Pulmonary artery endothelial cell (primary cell): ENCODE measurements at places on chromosomes 7 and 10.

GRCh38 chr7:156173748-156174353 is 361.6 kb upstream of the SHH start:
- DNase-seq = no peak

DNA sequence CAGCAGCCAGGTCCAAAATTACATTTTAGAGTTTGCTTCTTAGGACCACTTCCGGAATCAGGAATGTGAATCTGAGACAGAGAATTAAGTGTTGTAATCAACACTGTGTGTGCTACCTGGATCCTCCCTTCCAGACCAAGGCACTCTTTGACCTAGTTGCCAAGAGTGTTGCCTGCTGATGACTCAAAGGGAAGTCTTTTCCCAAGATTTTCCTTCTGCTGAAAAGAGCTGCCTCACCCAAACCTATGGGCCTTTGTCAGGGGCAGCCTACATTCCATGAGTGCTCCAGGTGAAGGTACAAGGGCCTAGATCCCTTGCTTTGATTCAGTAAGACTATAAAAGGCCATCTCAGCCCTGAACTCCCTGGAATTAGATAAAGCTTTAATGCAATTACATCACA is 712.5 kb upstream of the ANKRD30A start:
- DNase-seq = no peak

DNA sequence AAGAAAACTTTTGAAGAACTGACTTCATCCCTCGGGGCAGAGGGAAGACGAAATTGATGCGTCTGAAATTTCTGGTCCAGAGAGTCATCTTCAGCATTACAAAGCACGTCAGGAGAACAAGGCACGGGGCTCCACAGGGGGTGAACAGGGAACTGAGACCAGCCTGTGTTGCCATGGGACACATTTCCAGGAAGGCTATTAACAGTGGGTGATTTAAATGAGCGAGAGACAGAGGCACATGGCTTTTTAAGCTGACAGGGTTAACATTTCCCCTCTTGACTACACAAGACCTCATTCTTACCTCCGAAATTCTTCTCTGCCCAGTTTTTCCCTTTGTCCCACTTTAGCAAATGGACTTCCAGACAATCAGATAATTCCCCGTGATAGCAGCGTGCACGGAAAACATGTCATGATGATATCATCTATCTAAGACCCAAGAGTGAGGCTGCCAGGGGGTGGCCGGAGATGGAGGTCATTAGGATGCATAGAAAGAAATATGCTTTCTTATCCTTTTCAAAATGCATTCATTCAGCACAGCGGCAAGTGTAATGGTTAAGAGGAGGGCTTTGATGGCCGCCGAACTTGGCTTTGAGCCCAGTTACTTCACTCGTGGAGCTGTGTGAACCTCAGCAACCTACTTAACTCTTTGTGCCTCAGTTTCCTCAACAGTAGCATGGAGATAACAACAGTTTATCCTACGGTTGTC is 248.0 kb downstream of the PRPF18 start:
- DNase-seq = peak; percentile 80

DNA sequence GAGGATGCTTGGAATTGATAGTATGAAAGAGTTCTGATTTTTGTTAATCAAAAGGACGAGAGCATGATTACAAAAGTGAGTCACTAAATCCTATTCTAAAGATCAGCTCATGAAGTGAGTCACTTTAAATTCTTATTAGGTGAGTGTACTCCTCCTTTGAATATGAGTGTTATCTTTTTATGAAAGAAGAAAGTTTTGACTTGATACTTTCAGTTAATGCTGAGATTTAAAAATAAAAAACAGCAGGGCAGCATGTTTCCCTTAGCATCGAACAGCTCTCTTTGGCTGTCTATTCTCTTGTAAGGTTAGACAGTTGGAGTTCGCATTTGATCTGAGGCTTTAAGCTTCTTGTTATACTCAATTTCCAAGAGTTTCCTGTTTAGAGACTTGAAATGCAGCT is 222.0 kb downstream of the TWIST1 start:
- peak; percentile 27 for DNase-seq

DNA sequence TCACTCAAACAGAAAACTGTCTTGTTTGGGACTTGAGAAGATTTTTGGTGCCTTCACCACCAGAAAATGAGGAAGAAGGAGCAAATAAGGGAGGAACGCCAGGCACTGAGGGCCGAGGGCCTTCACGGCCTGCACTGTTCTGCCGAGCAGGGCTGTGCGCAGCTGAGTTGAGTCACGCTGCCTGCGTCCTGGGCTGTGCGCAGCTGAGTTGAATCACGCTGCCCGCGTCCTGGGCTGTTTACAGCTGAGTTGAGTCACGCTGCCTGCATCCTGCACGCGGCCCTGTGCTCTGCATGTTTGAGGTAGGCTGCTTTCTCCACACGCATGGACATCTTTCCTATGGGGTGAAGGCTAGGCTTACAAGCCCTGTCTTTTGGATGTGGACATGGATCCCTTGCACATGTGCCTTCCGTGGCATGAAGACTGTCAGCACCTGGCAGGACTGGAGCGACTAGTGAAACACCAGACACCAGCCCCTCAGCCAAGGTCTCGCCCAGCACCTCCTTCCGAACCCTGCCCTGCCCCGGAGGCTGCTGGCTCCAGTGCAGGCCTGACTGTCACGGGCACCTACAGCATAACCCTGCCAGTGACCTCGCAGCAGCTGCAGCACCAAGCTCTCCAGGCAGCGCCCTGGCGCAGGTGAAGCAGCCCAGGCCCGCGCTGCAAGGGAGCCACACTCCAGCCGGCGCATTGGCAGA is 96.7 kb downstream of the HTR5A start:
- peak; percentile 77 for DNase-seq

DNA sequence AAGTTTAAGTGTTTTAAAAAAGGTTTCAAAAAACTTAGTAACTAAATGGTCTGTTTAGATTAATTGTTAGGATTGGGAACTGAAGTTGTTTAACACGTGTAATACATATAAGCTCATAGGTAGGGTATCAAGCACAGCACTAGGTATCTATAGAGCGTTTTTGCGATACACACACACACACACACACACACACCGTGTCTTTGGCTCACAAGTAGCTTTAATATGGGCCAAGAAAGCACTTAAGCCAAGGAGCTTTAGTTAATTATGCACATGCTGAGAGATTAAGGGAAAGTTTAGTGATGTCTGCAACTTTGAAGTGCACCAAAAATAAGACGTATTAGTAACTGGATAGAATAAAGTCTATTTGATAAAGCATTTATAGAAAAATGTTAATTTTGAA is 93.8 kb upstream of the CNTNAP2 start:
- no peak for DNase-seq

DNA sequence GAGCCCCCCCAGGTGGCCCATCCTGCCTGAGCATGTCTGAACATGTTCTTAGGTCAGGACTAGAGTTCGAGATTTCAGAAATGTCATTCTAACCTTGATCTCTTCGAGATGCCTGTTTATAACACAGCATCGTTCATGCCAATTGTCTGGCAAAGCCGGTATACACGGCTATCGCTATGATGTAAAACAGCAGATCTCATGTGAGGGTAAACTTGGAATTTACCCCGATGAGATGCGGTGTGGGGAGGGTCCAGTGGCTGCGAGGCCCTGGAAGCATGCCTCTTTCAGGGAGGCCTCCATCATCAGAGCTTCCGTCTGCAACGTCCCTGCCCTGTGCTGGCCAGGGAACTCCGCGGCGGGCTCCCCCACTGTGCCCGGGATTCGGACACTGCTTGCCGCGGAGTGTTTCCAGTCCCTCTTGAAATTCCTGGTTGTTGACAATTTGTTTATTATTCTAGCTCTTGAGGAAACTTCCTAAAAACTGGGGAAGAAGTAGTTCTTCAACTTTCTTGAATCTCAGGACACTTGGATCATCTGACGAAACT is 168.6 kb upstream of the RHEB start:
- DNase-seq = no peak

GRCh38 chr7:12721286-12721830 is 33.9 kb downstream of the ARL4A start:
- DNase-seq = no peak

GRCh38 chr10:16809074-16809718 is 8.0 kb downstream of the RSU1 start:
- no peak for DNase-seq

DNA sequence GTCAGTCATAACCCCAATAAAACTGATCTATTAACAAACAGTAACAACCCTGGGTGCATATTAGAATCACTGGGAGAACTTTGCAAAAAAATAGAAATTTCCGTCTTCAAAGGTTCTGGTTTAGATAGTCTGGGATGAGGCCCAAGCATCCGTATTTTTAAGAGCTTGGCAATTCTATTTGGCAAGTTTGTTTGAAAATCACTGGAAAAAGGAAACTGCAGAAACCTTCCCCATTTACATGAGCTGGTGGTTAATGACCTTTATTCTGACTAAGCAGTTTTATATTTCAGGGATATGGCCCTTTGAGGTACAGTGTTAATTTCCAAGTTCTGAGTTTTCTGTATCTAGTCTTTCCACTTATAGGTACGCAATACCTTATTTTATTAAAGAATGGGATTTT is 115.8 kb upstream of the PRR15 start:
- DNase-seq = no peak
